HFF-Myc (cell line): ENCODE measurements at places on chromosomes 7 and 10.

GRCh38 chr10:22684699-22685098 is 29.7 kb downstream of the PIP4K2A start:
- DNase-seq, result no peak

GRCh38 chr7:141128931-141129330 is 55.1 kb downstream of the TMEM178B start:
- DNase-seq, result no peak

DNA sequence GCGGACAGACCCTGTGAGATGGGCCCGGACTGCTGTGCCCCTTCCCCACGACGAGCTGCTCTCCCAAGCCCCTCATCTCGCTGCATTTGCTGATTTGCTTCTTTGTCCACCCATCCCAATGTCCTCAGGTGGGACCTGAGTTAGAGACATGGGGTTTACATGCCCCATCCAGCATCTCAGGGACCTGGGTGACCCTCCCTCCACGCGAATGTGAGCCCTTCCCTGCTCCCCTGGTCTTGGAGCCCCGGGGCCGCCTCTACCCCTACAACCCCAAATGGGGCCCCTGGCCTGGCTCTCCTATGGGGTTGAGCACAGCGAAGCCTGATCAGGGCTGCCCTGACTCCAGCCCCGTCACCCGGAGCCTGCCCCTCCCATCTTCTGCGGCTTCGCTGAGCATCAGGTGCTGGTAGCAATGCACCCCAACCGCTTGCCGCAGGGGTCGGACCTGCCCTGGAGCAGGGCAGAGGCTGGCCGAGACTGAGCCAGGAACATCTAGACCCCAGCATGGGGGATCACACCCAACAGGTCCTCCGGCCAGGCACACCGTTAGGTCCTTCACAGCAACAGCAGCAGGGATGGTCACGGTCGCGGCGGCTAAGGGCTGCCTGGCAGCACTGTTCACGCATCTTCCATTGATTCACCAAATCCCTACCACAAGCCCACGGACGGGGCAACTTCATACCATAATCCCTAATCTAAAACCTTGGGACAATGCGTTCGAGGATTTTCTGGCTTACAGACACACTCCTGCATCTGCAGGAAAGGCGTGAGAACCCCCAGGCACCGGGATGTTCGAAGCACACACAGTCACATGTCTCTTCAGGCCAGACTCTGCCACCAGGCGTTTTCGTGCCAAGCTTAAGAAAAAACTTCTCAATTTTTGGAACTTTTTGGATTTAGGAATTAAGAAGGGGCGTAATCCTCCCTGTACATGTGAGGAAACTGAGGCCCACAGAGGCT is 15.5 kb downstream of the WDR86 start:
- DNase-seq, result no peak

DNA sequence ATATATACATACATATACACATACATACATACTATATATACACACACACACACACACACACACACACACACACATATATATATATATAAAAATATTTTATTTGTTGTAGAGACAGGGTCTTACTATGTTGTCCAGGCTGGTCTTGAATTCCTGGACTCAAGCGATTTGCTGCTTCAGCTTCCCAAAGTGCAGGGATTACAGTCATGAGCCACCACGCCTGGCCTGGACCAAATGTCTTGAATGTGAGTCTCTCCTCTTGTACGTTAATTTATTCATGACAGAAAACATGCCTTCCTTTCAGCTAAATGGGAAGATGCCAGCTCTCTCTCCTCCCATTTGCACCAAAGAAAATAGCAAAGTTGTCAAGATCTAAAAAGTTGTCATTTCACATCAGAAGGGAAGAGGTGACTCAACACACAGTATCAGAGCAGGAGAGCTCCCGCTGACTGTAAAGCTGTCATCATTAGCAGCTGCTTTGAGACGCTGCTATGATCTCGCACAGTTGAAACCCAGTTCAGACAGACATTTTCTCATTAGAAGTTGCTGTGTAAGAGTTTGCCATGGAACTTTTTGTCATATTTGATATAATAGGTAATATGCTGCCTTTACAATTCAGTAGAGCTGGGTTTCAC is 224.3 kb downstream of the SFMBT2 start:
- DNase-seq, result no peak

- DNase-seq, result no peak
These were observed 216.9 kb upstream of the FERD3L start for GRCh38 chr7:19362099-19362498.

DNA sequence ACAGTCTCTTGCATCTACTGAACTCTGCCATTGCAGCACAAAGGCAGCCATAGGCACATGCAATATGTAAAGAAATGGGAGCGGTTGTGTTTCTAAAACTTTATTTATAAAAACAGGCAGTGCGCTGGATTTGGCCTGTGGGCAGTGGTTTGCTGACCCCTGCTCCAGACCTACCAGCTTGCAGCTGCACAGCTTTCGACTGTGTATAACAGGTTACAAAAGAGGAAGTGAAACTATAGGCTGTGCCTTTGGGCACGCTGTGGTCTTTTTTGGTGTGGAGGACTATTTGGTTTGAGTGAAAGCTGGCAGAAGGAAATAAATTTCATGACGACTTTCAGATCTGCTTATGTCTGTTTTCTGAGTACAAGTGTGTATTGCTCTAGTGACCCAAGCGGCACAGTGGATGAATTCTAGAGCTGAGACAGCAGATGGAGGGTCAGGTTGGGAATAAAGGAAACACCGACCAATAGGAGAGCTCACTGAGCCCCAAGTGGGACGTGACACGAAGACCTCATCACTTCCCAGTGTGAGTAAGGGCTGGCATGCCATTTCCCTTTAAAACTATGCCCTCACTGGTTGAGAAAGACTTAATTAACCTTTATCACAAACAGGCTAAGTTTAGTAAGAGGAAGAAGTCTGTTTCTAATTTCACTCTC is 152.7 kb downstream of the ANK3 start:
- no peak for DNase-seq
